Upper lobe of right lung (tissue), 1 donor: ENCODE measurements at places on chromosomes 4 and X. TPM values are rescaled to one million over a fixed set of nuclear protein-coding genes. Genes with fewer than 3 reads are reported as not detected.

The SNX12 gene
- 53.6 TPM for total RNA-seq

The ZNF711 gene
- 1.8 TPM for total RNA-seq

The AKAP14 gene
- total RNA-seq: not detected

The IL21 gene
- total RNA-seq: not detected

The POU4F2 gene
- total RNA-seq: not detected

The COL4A6 gene
- 1.8 TPM for total RNA-seq

The ETNPPL gene
- not detected for total RNA-seq

The BMX gene
- total RNA-seq: 3.6 TPM

The KLF8 gene
- total RNA-seq: 16.3 TPM

The TEX11 gene
- total RNA-seq: not detected

The ZDHHC15 gene
- total RNA-seq: 1.4 TPM

The EGF gene
- 2.4 TPM for total RNA-seq

The HTN3 gene
- total RNA-seq: not detected

The ZMAT1 gene
- 8.4 TPM for total RNA-seq

DNA sequence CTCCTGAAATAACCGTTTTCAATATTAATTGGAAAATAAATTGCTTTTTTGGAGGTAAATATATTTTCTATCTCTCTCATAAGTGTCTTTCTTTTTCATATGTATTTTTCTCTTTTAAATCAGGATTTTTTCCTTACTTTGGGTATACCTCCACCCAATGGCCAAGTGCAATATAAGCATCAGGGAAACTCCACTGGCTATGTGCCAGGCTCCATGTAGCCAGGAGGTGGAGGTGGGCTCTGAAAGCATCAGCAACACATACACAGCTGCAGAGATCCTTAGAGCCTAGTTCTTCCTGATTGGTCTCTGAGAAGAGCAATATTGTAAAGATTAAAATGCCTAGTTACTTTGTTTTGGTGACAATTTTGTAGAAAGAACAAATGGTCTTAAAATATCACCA lies 3.4 kb downstream of the GABRA2 start:
- no peak overlapping the region for H3K27ac ChIP-seq
- no peaks in the 10 kb centered on the region for H3K4me1 ChIP-seq
- H3K4me3 ChIP-seq: no peak overlapping the region
- peaks cover 28% of the 10 kb centered on the region for H3K27me3 ChIP-seq
- no peaks in the 10 kb centered on the region for H3K36me3 ChIP-seq

GRCh38 chrX:13607331-13607995 lies 38.1 kb downstream of the EGFL6 start:
- no peak overlapping the region for H3K27ac ChIP-seq
- no peaks in the 10 kb centered on the region for H3K27me3 ChIP-seq

GRCh38 chr4:54556051-54556450 lies 101.7 kb upstream of the KIT start:
- H3K27me3 ChIP-seq: no peaks in the 10 kb centered on the region
- H3K4me3 ChIP-seq: no peak overlapping the region
- H3K36me3 ChIP-seq: no peaks in the 10 kb centered on the region
- DNase-seq: no peak
- H3K4me1 ChIP-seq: no peaks in the 10 kb centered on the region

DNA sequence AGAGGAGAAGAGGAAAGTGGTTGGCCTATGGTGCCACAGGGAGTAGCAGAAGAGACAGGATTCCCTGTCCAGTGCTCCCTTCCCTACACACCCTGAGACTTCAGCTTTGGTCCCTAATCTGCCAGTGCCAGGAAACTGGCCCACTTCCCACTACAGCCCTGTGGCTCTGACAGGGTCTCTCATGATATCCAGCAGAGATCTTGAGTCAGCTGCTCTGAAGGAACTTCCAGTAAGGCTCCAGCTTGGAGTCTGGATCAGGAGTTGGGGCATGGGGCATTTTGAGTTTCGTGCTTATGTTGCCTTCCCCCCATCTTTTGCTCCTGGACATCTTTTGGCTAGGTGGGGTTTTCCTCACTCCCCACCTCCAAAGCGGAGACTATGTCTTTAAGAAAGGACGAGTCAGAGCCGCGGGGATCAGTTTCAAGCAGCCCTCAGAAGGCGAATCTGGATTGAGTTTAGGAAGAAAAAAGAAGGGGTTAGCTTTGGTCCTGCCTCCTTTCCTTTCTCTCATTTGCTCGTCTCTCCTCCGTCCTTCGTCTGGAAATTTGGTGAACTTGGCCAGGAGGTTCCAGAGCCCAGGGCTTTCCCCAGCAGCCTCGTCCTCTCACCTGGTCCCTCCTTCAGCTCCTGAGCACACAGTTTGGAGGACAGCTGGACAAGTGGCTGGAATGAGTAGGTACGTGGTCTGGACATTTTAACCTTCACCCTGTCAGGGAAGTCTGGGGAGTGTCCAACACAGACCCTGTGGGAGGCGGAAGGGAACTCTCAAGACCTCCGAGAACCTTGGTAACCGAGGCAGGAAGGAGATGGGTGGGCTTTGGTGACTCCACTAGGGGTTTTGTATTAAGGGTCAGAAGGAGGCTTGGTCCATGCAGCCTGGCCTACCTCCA lies 104.4 kb downstream of the RTL5 start:
- H3K4me1 ChIP-seq: no peaks in the 10 kb centered on the region
- no peak for DNase-seq
- no peak overlapping the region for H3K27ac ChIP-seq
- no peaks in the 10 kb centered on the region for H3K27me3 ChIP-seq
- no peak overlapping the region for H3K4me3 ChIP-seq

DNA sequence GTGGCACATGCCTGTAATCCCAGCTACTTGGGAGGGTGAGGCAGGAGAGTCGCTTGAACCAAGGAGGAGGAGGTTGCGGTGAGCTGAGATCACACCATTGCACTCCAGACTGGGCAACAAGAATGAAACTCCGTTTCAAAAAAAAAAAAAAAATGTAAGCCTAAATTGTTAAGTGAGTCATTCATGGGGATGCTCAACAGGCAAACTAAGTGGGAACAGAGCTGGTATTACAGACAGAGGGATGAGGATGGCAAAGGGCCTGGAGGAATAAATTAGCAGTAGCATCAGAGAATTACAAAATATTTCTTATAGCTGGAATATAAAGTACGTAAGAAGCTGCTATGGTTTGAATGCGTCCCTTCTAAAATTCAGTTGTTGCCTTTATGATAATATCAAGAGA lies 43.4 kb upstream of the OGT start:
- no peak overlapping the region for H3K4me3 ChIP-seq
- H3K27me3 ChIP-seq: no peaks in the 10 kb centered on the region
- H3K36me3 ChIP-seq: no peaks in the 10 kb centered on the region
- H3K4me1 ChIP-seq: no peaks in the 10 kb centered on the region
- H3K27ac ChIP-seq: no peak overlapping the region

DNA sequence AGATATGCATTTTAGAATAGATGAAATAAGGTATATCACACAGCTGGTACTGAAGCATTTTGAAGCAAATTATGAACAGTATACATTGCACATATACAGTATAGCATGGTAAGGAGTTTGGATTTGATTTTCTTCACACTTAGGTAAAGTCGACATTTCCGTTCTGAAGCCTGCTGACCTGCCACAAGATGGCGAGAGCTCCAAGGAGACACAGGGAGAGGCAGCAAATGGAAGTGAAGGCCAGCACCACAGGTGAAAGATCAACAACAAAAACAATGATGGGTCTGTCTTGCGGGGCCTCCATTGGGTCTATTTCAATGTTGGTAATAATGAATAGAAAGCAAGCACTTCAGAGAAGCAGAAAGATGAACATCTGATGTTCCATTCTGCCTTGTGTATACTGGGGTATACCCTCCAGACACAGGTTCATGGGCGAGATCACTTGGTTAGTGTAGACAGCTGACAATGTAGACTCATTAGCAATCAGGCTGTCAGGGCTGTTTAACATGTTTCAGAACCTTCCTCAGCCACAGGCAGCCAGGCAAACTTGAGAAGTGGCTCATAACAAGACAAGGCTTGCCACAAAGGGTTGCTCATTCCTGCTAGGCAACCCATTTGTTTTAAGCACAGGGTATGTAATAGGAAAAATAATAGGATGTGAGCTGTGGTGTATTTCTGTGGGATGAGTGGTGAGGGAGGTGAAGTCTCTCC lies 21.4 kb upstream of the NOX1 start:
- H3K36me3 ChIP-seq: no peaks in the 10 kb centered on the region
- no peaks in the 10 kb centered on the region for H3K27me3 ChIP-seq
- no peaks in the 10 kb centered on the region for H3K4me1 ChIP-seq

DNA sequence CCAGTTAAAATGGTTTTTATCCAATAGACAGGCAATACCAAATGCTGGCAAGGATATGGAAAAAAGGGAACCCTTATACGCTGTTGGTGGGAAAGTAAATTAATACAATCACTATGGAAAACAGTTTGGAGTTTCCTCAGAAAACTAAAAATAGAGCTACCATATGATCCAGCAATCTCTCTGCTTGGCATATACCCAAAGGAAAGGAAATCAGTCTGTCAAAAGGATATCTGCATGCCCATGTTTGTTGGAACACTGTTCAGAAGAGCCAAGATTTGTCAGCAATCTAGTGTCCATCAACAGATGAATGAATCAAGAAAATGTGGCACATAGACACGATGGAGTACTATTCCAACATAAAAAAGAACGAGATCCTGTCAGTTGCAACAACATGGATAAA lies 91.0 kb upstream of the SH3RF1 start:
- H3K27me3 ChIP-seq: no peaks in the 10 kb centered on the region
- no peaks in the 10 kb centered on the region for H3K4me1 ChIP-seq
- no peaks in the 10 kb centered on the region for H3K36me3 ChIP-seq
- no peak for DNase-seq
- H3K27ac ChIP-seq: no peak overlapping the region
- no peak overlapping the region for H3K4me3 ChIP-seq

- no peaks in the 10 kb centered on the region for H3K4me1 ChIP-seq
- DNase-seq: no peak
- H3K4me3 ChIP-seq: no peak overlapping the region
- no peak overlapping the region for H3K27ac ChIP-seq
- no peaks in the 10 kb centered on the region for H3K36me3 ChIP-seq
These were observed 66.9 kb downstream of the STOX2 start for GRCh38 chr4:183971929-183972490.

GRCh38 chr4:76737180-76737579 lies 160.8 kb downstream of the SOWAHB start:
- H3K27me3 ChIP-seq: no peaks in the 10 kb centered on the region
- H3K4me3 ChIP-seq: no peak overlapping the region
- H3K4me1 ChIP-seq: peaks cover 12% of the 10 kb centered on the region
- H3K27ac ChIP-seq: peak overlapping the region; percentile 59
- H3K36me3 ChIP-seq: peaks cover 6% of the 10 kb centered on the region
- no peak for DNase-seq

- no peaks in the 10 kb centered on the region for H3K4me1 ChIP-seq
- H3K36me3 ChIP-seq: no peaks in the 10 kb centered on the region
- H3K27ac ChIP-seq: no peak overlapping the region
- H3K27me3 ChIP-seq: no peaks in the 10 kb centered on the region
These were observed 184.2 kb upstream of the CTSO start for GRCh38 chr4:156137679-156138473.

- DNase-seq: peak; percentile 84
- no peaks in the 10 kb centered on the region for H3K36me3 ChIP-seq
- peaks cover 5% of the 10 kb centered on the region for H3K27me3 ChIP-seq
- peaks cover 13% of the 10 kb centered on the region for H3K4me1 ChIP-seq
- H3K27ac ChIP-seq: peak overlapping the region; percentile 69
These were observed 152.0 kb upstream of the SLC4A4 start for GRCh38 chr4:71186566-71187403.

DNA sequence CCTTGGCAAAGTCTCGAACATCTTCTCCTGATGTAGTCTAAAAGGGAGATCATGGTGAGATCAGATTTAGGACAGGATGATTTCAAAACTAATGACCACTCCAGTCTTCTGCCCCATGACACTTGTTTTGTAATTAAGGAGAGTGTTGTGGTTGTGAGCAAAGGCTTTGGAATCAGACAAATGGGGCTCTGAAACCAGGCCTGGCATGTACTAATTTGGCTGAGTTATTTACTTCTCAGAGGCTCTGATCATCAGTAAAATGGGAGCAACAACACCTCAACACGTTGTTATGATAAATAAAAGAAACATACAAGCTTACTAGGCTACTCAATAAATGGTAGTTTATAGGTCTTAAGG lies 106.9 kb upstream of the FTHL17 start:
- no peaks in the 10 kb centered on the region for H3K36me3 ChIP-seq
- H3K27me3 ChIP-seq: no peaks in the 10 kb centered on the region

- H3K4me1 ChIP-seq: peaks cover 6% of the 10 kb centered on the region
- no peaks in the 10 kb centered on the region for H3K27me3 ChIP-seq
- H3K36me3 ChIP-seq: no peaks in the 10 kb centered on the region
- H3K27ac ChIP-seq: peak overlapping the region; percentile 47
- no peak overlapping the region for H3K4me3 ChIP-seq
These were observed 25.7 kb downstream of the SLC39A8 start for GRCh38 chr4:102319594-102319993.

GRCh38 chrX:7294483-7294882 lies 146.5 kb upstream of the PUDP start:
- no peaks in the 10 kb centered on the region for H3K4me1 ChIP-seq
- no peak for DNase-seq
- H3K4me3 ChIP-seq: no peak overlapping the region
- no peak overlapping the region for H3K27ac ChIP-seq
- H3K27me3 ChIP-seq: no peaks in the 10 kb centered on the region

- peak overlapping the region; percentile 85 for H3K4me3 ChIP-seq
- no peaks in the 10 kb centered on the region for H3K27me3 ChIP-seq
- DNase-seq: peak; percentile 86
- H3K27ac ChIP-seq: peak overlapping the region; percentile 100
- peaks cover 18% of the 10 kb centered on the region for H3K4me1 ChIP-seq
- H3K36me3 ChIP-seq: no peaks in the 10 kb centered on the region
These were observed 561 bp upstream of the N4BP2 start for GRCh38 chr4:40055863-40056715.

DNA sequence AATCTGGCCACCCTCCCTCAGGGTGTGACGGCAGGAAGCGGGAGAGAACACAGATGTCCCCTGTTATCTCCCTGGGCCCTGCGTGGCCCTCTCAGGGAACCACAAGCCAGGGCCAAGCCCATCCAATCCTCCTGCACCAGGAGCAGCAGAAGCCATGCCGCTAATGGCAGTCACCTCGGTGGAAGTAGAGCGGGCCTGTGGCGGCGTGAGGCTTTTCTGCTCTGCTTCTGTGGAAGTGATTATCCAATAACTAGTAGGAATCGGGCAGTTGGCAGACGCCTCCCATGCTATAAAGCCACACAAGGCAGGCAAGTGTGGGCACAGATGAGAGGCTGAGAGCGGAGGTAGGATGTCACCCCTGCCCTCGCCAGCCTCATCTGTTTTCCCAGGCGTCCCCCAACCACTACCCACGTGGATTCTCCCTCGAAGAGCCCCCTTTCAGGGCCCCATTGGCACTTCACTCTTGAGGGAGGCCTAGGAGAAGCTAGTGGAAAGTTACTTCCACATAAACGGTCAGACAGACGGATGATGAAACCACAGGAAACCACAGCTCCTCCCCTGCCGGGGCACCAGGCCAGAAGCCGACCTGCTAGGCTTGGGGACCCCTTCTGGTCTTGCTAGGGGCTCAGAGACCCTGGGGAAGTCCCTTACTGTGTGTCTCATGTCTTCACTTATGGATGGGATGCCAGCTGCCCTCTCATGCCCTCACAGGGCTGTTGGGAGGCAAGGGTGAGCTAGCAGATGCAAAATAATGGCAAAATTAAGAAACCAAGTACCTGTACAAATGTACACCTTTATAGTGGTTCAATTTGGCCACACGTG lies 18.8 kb upstream of the TMSB4X start:
- H3K27me3 ChIP-seq: no peaks in the 10 kb centered on the region
- H3K4me1 ChIP-seq: peaks cover 16% of the 10 kb centered on the region
- H3K4me3 ChIP-seq: peak overlapping the region; percentile 30
- DNase-seq: peak; percentile 82

- H3K27ac ChIP-seq: no peak overlapping the region
- H3K36me3 ChIP-seq: peaks cover 26% of the 10 kb centered on the region
- no peak overlapping the region for H3K4me3 ChIP-seq
- peaks cover 12% of the 10 kb centered on the region for H3K4me1 ChIP-seq
- no peaks in the 10 kb centered on the region for H3K27me3 ChIP-seq
These were observed 36.5 kb downstream of the ACOX3 start for GRCh38 chr4:8403976-8404375.
